Activated T-cell treated with anti-CD3 and anti-CD28 coated beads, Interleukin-2, amount 50 U/mL, for 4 hours (primary cell): ENCODE measurements at places on chromosomes 13 and 19. TPM values are rescaled to one million over a fixed set of nuclear protein-coding genes. Genes with fewer than 3 reads are reported as not detected.

The ICAM5 gene
- 3.1 TPM for total RNA-seq

The ZNF20 gene
- total RNA-seq: 1.0 TPM

The ZNF625 gene
- 1.6 TPM for total RNA-seq

The HPN gene
- total RNA-seq: 0.38 TPM

The PODNL1 gene
- total RNA-seq: not detected

The ZNF99 gene
- total RNA-seq: not detected

The ZNF284 gene
- total RNA-seq: 1.3 TPM

The FBXL12 gene
- total RNA-seq: 20.8 TPM

The SULT2B1 gene
- total RNA-seq: not detected

The KLK4 gene
- not detected for total RNA-seq

The CDC37 gene
- 311 TPM for total RNA-seq

The CEACAM21 gene
- total RNA-seq: 12.9 TPM

The PALM3 gene
- total RNA-seq: not detected

The ZNF471 gene
- total RNA-seq: 0.40 TPM

The KCTD4 gene
- not detected for total RNA-seq

The INAFM1 gene
- total RNA-seq: 10.0 TPM
